ENCODE measurements at places on chromosomes 7 and 10.
A peak's percentile ranks its signal among the peaks of the same experiment; 100 is the strongest.

- DNase-seq, result no peak
Observed at GRCh38 chr10:68330852-68331454, 911 bp upstream of the HNRNPH3 start.

- DNase-seq, result no peak
Observed at GRCh38 chr7:76512941-76513816, 2.8 kb downstream of the UPK3B start.

- DNase-seq, result no peak
Observed at GRCh38 chr10:22932626-22933370, 4.9 kb downstream of the ARMC3 start.

DNA sequence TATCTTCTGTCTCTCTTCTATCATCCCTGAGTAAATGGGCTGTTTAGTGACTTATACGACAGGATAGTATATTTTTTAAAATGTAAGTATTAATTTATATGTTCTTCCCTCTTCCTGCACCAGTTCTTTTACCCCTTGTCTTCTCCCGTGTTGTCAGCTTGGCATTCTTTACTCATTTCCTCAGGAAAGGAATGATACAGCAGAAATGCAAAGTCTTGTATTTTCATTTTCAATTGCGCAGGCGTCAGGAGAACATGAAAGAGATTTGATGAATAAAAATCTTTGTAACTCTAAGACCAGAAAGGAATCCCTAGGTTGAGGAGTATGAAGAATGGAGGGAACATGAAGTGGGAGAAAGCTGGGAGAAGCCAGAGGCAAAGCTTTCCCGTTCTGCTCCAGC is 18.8 kb upstream of the VPS41 start:
- no peak for DNase-seq

- DNase-seq, result no peak
Observed at GRCh38 chr10:89679986-89680385, 21.4 kb upstream of the KIF20B start.

GRCh38 chr10:101781655-101781983 is 1.6 kb downstream of the NPM3 start:
- DNase-seq, result no peak

DNA sequence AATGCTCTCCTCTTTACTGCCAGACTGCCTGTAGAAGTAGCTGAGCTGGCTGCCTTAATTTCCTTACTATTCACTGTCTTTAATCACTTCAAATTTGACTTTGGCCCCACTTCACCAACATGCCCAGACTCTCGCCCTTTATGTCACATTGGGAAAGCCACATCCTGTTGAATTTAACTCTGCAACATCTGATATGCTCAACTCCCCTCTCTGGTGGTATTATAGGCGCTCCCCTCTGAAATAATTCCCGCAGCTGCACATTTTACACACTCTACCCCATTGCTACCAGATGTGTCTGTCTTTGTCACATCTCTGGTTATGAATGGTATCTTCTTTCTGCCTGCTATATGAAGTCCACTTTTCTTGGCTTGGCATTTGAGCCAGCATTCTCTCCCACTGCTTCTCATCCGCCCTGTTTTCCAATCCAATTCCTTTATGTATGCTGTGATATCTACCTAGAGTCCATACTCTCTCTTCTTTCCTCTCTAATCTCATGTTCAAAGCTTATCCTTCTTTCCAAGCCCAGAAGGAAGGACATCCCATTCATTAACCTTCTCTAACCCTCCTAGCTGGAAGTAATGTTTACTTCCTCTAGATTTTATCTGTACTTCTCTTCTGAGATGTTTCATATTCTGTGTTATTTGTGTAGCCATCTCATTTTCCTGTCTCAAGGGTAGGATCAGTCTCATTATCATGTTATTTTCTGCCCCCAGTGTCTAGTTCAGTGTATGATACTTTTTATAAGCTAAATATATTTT is 134.5 kb downstream of the ST7 start:
- DNase-seq, result no peak

- no peak for DNase-seq
Observed at GRCh38 chr10:78992333-78992732, 76.4 kb upstream of the ZMIZ1 start.

DNA sequence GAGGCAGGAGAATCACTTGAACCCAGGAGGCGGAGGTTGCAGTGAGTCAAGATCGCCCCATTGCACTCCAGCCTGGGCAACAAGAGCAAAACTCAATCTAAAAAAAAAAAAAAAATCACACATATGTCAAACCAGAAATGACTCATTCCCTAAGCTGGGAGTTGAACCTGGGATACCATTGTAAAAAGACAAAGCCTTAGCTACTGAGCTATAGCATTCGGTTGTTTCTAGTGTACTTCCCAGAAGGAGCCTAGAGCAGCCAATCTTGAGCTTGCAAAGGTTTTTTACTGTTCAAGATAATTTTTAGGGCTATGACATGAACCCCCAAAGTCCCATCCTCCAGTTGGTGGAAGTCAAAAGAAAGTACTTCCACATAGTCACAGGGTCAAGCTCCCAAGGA is 87.9 kb downstream of the ZNF467 start:
- no peak for DNase-seq

DNA sequence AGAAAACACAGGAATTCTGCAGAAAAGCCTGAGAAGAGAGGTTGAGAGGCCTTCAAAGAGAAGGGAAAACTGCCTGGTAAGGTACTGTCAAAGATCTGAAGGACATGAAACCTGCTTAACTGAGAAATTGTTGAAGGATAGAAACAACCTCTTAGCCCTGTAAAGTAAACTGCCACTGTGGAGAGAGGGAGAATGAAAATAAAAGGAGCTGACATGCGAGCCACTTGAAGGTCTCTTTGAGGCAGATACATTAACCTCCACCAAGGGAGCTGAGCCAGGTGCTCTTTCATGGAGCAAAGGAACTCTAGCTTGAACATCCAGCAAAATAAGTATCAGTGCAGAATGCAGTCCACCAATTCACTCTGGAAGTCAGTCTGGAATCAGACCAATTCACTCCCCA is 108.8 kb upstream of the FEZF1 start:
- DNase-seq, result peak; percentile 43

GRCh38 chr7:37377231-37377630 is 71.4 kb downstream of the ELMO1 start:
- no peak for DNase-seq

- DNase-seq, result no peak
Observed at GRCh38 chr10:2920168-2920567, 147.2 kb upstream of the PFKP start.

DNA sequence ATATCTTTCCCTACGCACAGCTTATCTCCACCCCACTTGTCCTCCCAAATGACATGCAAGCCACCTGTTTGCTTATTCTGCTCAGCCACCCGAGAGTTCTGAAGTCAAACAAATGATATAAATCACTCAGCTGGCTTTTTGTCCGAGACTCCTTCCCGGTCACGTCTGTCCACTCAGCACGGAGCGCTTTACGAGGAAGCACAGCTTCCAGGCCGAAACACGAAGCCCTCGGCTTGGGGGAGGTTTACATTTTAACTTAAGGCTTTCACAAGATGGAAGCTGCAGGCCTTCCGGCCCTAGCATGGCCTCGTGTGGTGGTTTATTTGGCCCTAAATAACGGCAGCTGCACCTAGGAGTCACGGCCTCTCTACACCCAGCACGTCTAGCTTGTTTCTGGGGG is 60.1 kb upstream of the GNA12 start:
- DNase-seq, result no peak

DNA sequence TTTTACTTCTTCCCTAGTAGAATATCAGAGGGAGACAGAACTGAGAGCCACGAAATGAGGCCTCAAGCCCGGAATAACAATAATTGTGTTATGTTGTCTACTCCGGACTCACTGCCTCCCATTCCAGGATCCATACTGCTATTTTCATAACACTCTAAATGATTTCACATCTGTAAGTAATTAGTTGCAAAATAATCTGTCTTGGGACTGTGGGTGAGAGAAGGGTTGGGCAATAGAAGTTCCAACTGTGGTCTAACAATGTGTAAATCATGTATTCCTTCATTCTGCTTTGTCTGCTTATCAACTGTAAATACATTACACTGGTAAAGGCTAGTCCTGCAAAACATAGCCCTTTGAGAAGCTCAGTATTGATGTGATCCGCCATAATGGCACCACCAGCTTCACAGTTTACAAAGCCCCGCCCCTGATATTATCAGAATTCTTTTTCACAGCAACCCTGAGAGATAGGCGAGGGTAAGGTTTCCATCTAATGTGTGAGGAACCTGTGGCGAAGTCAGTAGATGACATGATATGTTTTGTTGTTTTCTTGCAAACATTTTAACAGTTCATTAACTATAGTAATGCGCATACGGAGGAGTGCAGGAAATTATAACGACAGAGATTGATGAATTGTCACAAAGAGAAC is 265.7 kb upstream of the BMPER start:
- no peak for DNase-seq

GRCh38 chr7:156576216-156577058 is 64.1 kb upstream of the RNF32 start:
- no peak for DNase-seq

DNA sequence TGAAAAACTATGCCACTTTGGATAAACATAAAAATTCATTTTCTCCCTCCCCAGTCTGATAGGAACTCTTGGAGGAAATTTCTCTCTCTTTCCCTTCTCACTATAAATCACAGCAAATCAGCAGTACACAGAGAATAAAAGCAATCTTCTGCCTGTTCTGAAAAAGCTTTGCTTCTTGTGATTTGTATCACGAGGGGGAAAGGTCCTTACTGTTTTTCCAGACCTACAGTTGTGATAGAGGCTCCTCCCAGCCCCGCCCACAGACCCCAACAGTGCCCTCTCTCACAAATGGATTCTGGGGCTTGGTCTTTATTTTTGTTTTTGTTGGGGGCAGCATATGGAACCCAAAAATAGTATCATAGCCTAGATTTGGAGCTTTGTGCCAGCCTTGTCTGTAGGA is 12.2 kb downstream of the FOXK1 start:
- DNase-seq, result no peak

DNA sequence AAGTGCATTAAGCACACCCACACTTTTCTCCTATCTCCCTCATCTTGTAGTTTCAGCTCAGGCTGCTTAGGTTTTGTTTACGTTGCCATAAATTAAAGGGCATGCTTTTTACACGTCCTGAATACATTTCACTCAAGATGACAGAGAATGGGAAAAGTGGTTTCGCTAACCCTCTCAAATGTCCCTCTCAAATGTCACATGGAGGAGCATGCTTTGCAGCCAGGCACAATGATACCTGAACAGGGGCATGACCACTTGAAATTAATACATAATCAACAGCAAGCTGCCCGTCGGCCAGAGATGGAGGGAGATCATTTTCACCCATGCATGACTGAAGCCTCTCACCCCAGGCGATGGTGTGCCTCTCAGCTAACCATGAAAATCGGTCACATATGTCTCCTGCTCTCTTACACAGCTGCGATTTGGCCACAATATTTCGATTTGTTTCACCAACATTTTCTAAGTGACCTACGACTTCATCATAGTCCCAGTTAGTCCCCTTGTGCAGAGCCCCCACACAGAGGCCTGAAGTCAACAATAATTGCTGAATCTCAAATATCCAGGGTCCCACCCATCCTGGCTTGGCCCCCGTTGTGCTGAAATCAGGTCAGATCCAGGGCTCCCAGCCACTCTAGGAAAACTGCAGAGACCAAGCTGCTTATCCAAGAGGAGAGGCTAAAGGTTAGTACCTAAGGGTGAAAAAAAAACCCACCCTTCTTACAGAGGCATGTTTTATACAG is 373.9 kb upstream of the NFE2L3 start:
- DNase-seq, result peak; percentile 96

- DNase-seq, result no peak
Observed at GRCh38 chr7:139358541-139359365, 941 bp upstream of the LUC7L2 start.

- DNase-seq, result no peak
Observed at GRCh38 chr10:91017198-91017597, 96.3 kb upstream of the ANKRD1 start.

- DNase-seq, result peak; percentile 10
Observed at GRCh38 chr10:12350167-12350872, 973 bp downstream of the CAMK1D start.

DNA sequence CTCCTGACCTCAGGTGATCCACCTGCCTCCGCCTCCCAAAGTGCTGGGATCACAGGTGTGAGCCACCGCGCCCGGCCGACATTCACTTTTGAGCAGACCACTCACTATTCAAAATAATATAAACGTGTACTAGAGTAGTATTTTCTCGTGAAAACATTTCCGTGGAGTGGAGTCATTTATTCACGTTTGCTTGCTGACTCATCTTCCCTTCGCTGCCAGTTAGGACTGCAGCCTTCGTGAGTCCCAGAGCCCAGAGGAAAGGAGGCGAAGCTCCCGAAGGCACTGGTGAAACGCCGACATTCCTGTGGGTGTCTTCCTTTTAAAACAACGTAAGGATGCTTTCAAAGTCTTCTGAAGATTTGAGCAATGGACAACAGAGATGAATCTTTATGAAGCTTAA is 10.9 kb upstream of the INPP5A start:
- DNase-seq, result no peak

DNA sequence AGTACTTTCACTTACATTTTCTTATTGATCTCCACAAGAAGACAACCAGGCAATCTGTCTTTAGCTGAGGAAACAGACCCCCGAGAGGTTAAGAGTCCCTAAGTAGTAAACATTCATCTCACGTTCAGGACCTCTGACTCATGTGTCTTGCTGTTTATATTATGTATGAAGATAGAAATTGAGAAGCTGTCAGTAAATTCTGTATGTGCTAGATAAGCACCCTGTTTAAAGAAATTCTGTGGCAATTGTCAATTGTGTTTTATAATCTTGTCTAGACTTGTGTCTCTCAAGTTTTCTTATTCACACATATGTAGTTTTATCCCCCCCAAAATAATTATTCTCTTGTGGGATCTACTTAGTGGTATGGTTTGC is 14.5 kb downstream of the ADK start:
- DNase-seq, result no peak

- DNase-seq, result no peak
Observed at GRCh38 chr10:77084431-77085144, 553.0 kb downstream of the KCNMA1 start.

DNA sequence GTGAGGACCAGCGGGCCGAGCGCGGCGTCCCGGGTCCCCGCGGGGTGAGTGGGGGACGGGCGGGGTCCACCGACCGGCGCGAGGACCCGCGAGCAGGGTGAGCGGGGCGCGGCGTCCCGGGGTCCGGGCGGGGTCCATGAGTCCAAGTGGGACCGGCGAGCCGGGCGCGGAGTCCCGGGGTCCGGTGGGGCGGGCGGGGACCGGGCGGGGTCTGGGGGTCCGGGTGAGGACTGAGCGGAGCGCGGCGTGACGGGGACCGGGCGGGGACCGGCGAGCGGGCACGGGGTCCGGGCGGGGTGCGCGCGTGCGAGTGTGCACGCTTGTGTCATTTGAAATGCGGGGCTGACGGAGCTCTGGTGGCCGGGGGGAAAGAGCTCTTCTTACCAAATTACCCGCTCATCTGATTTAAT is 765 bp downstream of the CELF2 start:
- no peak for DNase-seq

DNA sequence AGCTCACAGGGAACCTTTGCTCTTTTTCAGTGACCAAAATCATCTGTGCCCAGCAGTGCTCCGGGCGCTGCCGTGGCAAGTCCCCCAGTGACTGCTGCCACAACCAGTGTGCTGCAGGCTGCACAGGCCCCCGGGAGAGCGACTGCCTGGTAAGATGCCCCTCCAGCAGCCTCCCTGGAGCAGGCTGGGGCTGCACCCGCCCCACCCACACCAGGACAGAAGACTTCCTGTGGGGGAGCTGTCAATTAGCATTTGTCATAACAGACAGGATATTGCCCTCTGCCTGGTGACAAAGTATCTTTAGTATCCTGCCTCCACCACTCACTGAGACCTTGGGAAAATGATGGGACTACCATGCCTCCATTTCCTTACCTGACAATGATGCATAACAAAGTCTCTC is 133.7 kb downstream of the EGFR start:
- DNase-seq, result no peak
